ENCODE measurements at places on chromosomes 3 and 15.

DNA sequence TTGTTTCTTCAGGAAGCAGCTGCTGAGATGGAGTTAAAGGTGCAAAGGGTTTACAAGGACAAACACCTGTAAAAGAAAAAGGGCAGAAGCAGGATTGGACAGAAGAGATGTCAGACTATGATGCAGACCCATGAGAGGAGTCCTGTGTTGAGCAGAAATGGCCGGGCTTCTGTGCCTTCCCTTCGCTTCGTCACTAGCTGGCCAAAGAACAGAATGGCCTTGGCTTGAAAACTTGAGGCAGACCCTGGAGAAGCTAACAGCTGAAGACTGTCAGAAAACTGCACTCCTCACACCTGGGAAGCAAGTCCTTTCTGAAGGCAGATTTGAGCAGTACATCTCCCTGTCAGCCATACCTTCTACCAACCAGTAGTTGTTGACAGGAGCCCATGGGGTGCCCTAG lies 8.4 kb upstream of the NMNAT3 start:
- DNase-seq: no peak

DNA sequence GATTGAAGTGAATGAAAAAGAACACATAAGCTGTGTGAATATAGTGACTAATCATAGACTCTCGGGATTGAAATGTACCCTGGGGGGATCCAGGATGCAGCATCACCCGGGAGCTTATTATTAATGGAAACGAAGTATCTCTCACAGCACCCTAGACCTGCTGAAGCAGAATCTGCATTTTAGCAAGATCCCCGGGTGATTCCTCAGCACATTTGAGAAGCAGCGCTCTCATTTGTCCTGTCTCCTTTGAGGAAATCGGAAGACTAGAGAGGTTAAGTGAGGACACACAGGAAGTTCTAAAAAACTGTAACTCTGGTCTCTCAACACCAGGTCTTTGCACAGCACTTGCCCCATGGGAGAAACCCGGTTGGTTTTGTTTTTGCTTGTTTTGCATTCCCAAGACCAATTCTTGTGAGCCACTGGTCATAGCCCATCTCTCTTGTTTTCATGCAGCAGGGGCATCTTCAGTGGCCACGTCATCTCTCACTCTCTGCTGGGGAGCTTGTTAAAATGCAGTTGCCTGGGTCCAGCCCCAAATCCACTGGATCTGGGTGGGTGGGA lies 30.2 kb downstream of the ZNF710 start:
- no peak for DNase-seq

- no peak for DNase-seq
Measured at GRCh38 chr3:182954553-182955235, 25.6 kb downstream of the DCUN1D1 start.

- no peak for DNase-seq
Measured at GRCh38 chr3:148255981-148256969, 441.4 kb upstream of the AGTR1 start.

All from stimulated activated CD8-positive, alpha-beta memory T cell treated with anti-CD3 and anti-CD28 coated beads, Interleukin-4, amount 100 ng/mL, for 4 hours (primary cell).